Renal cortical epithelial cell (primary cell): ENCODE measurements at places on chromosomes 2 and 18.

DNA sequence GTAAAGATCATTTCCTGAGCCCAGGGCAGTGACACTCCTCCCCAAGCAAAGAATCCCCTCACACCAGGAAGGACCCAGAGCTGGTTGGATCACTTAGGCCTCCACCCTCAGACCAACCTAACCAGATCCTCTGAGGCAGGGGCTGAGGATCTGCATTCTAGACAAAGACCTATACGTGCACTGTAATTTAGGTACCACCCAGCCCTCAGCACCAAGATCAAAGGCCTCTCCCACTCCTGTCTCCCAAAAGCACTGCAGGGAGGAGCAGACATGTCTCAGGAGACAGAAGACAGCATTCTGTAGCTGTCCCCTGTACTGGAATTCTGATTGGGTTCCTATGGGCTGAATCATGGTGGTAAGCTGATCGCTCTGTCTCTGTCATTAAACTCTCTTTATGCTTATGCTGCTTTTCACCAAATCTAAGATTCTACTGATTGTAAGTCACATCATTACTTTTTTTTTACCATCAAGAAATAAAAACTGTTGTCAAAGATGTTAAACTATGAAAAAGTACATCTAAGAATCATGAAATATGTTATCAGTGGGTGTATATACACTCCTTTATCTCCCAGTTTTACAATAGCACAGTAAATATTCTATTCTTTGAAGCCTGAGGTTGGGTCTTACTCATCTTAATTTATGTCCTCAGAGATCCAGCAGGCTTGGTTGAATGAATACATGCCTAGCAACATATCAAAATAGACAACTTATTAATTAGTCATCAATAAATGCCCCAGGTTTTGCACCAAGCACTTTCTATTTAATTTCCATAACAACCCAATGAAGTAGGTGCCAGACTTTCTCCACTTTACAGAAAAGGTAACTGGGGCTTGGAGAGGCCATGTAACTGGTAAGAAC lies 28.3 kb downstream of the MCFD2 start:
- peak; percentile 74 for DNase-seq

GRCh38 chr2:197869501-197870111 lies 65.2 kb downstream of the PLCL1 start:
- DNase-seq, result no peak

DNA sequence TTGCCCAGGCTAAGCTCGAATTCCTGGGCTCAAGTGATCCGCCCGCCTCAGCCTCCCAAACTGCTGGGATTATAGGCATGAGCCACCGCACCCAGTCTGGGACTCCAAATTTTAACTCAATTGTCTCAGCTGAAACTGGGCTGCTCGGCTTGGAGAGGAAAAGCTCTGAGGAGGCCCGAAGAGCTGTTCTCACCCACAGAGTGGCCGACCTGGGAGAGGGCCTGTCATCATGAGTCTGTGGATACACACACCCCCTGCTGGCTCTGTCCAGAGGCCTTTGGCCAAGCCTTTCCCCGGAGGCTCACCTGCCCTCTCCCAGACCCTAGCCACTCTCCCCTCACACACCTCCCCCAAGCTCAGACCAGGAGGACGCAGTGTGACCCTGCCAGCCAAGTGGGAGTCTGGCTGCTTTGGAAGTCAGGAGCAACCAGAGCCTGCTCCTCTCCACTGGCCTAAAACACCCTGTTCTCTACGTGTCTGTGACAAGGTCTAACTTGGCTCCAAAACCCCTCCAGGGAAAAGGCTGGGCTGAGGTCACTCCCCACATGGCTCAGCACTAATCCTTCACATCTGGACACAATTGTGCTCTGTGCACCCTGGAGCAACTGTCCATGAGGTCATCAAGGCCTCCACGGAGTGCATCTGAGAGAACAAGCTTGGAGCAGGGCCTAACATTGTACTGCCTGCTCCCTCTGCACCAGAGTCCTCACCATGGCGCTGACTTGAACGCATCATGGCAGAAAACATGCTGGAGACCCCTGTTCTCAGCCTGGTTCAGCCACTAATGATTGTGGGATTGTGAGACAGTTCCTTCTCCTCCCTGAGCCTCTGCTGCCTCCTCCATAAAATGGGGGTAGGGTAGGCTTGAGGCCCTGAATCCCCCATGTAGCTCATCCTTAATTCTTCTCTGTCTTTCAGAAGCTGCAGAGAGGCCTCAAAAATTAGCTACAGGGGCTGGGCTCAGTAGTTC lies 49.9 kb upstream of the RAB6C start:
- DNase-seq, result no peak

DNA sequence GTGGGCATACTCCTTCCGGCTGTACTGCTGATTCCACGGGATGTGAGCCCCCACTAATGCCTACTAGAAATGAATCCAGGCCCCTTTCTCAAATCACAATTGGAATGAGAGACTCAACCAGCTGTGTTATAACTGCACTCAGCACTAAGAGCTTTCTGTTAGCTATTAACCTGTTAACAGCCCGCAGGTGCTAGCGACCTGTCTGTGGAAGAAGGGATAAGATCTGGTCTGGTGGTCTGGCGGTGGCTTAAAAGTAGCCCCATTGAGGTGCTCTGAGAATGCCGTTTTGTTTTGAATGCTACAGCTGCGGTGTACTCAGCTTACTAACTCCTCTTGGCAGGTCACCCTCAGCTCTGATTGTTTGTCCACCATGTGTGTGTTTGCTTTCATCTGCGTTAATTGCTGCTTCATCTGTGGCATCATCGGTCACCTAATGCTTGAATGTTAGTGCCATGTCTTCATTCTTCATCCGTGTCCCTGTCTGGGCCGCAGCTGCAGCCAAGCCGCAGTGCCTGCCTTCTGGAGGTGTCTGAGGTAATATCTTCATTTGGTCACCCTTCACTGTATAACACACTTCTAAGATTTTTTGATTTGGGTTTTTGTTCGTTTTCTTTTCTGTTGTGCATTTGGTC lies 16.3 kb downstream of the RAB12 start:
- no peak for DNase-seq

GRCh38 chr2:175571078-175571653 lies 389.7 kb upstream of the ATP5MC3 start:
- DNase-seq, result no peak

DNA sequence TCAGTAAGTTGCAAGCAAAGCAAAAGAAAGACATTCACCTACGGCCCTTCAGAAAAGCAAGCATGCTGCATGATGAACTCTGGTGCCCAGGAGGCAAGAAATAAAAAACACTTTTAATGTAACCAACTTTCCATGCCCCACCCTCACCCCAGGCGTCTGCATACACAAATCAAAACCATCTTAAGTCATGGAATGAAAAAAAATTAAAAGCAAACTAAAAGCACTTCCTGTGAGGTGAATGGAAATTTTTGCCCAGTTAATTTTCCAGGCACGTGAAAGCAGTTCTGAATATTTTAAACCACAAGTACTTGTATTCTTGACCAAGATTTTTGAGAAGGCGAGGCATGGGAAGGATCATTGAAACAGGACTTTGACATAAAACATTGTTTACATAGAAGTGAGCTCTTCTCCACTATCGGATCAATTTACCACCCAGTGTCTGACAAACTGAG lies 2.5 kb upstream of the ICOS start:
- DNase-seq, result no peak

GRCh38 chr2:159131914-159132281 lies 154.6 kb downstream of the WDSUB1 start:
- peak; percentile 89 for DNase-seq

- no peak for DNase-seq
Observed at GRCh38 chr2:206802654-206803514, 37.5 kb downstream of the FASTKD2 start.

GRCh38 chr2:199118673-199119112 lies 339.0 kb downstream of the SATB2 start:
- DNase-seq, result peak; percentile 76

DNA sequence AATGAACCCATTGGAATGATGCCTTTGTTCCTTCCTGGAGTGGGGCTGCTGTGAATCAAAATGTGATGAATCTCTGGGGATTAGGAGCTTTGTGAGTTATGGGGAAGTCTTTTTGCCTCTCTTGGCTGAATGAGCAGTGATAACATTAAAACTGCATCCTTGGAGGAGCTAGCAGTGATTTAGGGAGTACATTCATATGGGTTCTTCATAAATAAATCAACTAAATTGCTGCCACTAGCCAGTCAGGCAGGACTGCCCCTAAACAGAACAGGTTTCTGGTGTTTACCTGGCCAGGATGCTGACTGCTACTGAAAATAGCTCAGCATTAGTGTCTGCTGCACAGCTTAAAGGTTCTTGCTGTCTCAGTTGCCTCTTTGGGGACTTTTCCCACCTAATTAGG lies 244.5 kb upstream of the MEX3C start:
- DNase-seq, result no peak

DNA sequence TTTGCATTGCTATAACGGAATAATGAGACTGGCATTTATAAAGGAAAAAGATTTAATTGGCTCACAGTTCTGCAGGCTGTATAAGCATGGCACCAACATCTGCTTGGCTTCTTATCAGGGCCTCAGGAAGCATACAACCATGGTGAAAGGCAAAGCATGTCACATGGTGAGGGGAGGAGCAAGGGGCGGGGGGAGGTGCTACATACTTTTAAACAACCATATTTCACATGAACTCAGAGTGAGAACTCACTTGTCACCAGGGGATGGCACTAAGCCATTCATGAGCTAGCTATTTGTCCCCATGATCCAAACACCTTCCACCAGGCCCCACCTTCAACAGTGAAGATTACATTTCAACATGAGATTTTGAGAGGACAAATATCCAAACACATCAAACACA lies 188.7 kb downstream of the MBD5 start:
- no peak for DNase-seq

DNA sequence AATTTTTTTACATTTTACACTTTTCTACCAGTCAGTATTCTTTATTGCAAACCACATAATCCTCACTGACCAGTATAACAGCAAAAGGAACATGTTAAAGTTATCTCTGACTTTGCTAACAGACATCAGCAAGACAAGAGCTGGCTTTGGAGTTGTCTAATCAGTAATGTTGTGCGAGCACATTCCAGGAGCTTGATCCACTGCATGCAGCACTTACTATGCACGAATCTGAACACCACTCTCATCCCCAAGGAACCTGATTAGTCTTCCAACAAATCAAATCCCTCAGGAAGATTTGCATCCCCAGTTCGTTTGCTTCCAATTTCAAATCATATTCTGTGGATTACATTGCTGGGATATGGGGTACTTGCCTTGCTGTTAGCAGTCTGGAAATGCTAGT lies 269.3 kb upstream of the EPC2 start:
- no peak for DNase-seq

DNA sequence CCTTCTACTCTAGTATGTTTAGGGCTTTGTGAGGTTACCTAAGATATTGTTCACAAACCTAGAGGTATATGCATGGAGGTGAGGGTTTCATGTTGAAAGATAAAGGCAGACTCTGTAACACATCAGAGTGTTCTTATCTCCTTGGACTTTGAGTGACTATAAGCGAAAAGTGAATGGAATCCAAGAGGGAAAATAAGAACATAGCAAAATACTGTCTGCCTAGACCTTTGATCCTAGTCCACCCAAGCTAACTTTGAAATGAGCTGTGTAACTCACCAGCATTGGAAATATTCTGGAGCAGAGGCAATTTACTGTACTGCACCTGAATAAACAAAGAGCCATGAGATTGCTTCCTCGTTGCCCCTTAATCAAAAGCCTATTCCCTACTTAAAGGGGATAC lies 28.2 kb upstream of the GALNT1 start:
- no peak for DNase-seq

GRCh38 chr2:239903803-239904202 lies 121.3 kb downstream of the NDUFA10 start:
- no peak for DNase-seq

GRCh38 chr2:30436859-30437435 lies 10.1 kb upstream of the LCLAT1 start:
- peak; percentile 68 for DNase-seq

DNA sequence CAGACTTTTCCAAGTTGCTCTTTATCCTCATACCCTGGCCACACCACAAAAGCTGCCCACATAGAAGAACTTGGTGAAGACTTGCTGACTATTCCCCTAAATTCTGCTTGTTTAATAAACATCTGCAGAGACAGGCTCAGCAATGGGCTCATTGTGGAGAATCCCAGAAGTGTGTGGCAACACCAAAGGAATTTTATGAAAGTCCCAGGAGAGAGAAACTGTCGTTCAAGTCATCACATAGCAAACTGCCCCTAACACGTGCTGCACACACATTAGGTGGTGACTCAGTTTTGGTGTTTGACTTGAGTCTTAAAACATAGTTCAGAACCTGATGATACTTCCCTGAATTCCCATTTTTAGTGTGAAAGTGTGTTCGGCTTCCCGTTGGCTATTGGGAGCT lies 38.6 kb downstream of the CYP1B1 start:
- no peak for DNase-seq

DNA sequence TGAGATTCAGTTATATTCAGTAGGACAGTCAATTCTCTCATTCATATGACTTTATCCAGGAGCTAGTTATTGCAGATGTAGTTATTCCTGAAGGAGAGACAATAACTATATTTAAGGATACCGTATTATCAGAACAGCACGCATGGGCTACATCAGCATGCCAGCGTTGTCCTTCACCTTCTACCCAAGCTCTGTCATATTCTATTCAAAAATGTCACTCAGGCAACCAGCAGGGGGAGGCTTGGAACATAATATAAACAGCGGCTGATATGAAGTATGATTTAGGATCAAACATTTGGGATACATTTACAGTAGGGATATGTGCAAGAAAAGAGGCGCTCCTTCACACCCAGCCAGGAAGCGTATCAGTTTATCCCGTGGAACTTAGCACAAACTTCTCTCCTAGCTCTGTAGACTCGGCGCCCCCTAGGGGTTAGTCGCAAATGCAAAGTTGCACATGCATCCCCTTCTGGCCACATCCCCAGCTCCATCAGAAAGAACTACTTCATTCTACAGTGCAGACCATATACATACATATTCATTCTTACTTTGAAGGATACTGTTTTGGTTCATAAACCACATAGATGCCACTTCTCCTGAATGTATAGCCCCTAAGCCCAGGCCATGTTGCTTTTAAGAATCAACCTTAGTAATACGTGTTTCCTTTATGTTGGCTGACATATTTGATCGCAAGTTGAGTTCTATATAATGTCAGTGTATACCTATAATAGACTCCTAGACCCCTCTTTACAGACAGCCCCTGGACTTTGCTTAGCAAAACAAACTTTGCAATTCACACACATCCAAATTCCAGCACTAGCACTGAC lies 759.4 kb downstream of the ADCYAP1 start:
- no peak for DNase-seq

- no peak for DNase-seq
Observed at GRCh38 chr2:100272841-100273329, 49.4 kb downstream of the LONRF2 start.

- DNase-seq, result no peak
Observed at GRCh38 chr2:240254337-240255164, 114.1 kb upstream of the OTOS start.
